ENCODE measurements at places on chromosomes 1 and 21.

GRCh38 chr1:36432616-36433015 is 17.6 kb downstream of the OSCP1 start:
- DNase-seq = no peak

DNA sequence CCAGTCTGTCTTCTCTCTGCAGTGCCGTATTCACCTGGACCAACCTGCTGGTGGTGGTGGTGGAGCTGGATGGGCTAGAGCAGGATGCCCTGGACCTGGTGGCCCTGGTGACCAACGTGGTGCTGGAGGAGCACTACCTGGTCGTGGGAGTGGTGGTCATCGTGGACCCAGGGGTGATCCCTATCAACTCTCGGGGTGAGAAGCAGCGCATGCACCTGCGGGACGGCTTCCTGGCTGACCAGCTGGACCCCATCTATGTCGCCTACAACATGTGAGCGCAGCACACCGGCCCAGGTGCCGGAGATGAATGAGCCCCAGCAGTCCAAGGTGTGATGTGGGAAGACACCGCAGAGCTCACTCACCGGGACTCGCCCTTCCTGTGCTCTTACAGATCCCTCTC is 37.5 kb downstream of the S100B start:
- DNase-seq = no peak

- DNase-seq = no peak
Observed at GRCh38 chr1:57066980-57067610, 101.3 kb upstream of the C8B start.

DNA sequence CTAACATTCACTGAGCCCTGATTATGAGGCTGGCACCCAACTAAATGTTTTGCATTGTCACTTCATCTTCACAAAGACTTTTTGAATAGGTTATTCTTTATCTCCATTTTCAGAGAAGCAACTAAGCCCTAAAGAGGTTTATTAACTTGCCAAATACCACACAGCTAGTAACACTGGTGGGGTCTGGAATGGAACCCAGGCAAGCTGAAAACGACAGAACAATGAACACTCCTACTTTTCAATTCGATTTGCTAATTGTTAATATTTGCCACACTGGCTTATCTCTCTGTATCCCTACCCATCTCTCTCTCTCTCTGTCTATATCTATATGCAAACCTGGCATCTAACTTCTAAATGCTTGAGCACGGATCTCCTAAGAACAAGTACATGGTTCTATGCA is 40.6 kb downstream of the MRPL39 start:
- DNase-seq = no peak

- DNase-seq = peak; percentile 25
Observed at GRCh38 chr1:204791453-204792353, 79.0 kb upstream of the NFASC start.

All from NCI-H2107 (cell line).